ENCODE measurements at places on chromosomes 3 and 15. TPM values are rescaled to one million over a fixed set of nuclear protein-coding genes. Genes with fewer than 3 reads are reported as not detected.

DNA sequence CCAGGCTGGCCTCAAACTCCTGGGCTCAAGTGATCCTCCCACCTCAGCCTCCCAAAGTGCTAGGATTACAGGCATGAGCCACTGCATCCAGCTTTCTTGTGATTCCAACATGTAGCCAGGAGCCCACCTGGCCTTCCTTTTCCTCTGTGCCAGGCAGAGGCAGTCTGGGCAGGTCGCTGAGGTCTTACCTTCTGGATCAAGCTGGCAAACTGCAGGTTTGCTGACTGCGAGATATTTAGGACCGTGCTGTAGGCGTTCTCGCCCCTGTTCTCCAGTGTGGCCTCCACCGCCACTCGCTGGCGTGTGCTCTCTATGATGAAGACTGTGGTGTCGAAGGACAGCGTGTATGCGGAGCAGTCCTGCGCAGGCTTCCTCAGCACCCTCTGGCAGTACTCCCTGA is 42.5 kb downstream of the FEM1B start:
- no peak for DNase-seq

- no peak for DNase-seq
Measured at GRCh38 chr15:61064651-61065050, 164.5 kb downstream of the RORA start.

DNA sequence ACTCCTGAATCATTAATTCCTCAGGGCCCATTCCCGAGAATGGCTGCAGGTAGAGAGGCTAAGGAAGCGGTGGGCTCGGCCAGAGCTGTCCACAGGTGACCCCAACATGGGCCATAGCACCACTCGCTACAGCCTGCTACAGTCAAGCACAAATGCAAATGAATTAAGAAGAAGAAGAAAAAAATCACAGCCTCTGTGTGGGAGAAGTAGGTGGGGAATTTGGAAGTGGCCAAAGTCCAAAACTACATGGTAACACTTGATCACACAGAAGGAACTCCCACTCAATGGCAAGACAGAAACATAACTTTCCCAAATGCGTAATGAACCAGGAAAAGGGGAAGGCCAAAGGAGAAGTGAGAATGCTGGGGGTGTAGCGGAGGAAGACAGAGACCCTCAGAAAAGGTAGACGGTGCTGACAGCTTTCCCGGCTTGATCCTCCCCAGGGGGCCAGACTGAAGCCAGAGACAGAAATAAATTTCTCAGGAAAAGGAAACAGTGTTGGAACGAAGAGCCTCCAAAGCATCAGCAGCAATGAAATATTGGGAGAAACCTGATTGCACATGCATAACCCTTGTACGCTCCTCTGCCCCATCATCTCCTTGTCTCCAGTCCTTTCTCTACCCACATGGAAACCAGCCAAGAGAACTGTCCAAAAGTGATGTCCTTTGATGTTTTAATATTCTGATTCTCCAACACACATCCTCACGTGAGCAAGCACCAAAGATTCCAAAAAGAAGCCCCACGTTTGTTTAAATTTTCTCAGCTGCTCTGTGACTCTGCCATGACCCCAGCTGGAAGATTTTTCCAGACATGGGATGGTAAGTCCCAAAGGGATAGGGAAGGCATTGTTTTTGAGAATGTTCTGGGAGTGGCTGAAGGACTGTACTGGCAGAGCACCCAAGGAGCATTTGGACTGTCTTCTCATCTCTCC is 107.6 kb downstream of the OXNAD1 start:
- DNase-seq, result no peak

DNA sequence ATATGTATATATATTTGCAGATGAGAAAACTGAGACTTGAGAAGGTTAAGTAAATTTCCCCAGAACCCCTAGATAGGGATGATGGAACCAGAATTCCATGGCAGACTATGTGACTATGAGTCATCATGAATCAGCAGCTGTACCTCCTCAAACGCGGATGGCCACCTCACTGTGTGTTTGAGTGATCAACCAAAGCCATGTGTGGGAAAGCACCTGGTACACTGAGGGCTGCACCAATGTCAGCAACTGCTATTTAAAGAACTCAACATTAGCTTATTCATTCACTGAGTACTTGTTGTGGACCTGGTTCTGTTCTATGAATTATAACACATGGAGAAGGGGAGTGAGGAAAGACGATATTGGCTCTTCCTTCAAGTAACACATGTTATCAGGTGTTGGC is 377.0 kb downstream of the GAP43 start:
- peak; percentile 87 for DNase-seq

DNA sequence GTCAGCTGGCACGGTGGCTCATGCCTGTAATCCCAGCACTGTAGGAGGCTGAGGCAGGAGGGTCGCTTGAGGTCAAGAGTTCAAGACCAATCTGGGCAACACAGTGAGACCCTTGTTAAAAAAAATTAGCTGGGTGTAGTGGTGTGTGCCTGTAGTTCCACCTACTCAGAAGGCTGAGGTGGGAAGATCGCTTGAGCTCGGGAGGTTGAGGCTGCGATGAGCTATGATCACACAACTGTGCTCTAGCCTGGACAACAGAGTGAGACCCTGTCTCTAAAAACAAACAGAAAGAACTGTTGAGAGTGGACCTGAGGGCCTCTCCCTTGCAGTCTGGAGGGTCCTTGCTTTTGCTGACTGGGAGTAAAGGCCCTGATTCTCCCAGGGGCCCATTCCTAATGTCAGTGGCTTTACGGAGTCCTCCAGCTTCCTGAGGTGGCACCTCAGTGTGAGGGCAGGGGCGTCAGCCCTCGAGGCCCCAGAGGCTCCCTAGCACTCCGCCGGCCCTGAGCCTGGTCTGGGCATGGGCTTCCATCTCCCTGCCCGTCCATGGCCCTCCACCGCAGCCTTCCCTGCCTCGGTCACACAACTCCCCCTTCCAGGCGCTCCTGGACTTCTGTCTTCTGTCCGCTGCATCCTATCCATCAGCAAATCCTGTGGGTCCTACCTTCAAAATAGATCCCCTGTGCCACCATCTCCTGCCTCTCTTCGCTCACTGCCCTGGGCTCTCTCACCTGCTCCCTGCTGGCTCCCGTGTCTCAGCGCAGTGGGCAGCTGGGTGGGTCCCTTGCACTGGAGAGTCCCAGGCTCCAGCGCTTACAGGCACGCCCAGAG is 19.0 kb downstream of the FBLN2 start:
- no peak for DNase-seq

DNA sequence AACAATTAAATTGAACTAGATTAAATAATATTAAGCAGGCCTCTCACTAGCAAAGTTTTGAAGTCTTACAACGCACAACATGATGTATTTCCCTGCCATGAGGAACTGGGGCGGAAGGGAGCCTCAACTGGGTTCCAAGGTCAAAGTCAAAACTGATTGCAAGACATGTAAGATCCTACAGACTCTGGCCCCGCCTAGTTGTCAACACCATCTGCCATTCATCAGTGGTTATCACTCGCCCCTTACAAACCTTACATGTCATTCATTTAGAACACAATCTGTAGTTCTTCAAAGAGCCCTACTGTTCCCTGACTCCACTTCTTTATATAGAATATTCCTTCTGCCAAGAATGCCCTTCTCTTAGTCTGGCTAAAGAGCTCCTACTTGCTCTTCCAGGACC is 10.0 kb downstream of the ATP13A3 start:
- no peak for DNase-seq

GRCh38 chr3:170695486-170696064 is 109.7 kb upstream of the SLC7A14 start:
- DNase-seq, result no peak

DNA sequence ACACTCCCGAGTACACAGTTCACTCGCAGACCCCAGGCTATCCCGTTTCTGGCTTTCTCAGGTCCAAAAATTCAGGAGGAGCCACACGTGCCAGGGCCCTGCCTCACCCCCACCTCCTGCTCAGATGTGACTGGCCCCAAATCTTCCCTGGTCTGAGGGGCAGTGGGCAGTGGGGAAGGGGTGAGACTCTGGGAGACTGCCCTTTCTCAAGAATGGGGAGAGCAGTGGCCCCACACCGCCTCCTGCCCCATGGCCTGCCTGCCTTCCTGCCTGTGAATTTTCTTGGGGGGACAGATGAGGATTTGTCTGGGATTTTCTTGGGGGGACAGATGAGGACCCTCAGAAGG is 174.6 kb downstream of the MEGF11 start:
- DNase-seq, result no peak

DNA sequence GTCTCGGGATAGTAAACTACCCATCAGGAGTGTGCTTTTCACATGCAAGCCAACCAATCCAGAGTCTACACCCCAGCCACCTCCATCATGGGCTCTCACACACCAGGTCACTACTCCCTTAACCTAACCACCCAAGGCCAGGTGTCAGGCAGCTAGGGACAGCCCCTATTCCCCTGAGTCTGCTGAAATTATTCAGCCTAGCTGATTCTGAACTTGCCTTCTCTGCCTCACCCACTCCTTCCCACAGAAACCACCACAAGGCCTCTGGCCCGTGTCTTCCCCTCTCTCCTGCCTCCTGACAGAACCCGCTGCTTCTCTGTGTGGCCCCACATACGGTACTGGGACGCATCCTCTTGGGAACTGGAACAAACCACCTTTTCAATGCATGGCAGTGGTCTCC is 82.1 kb downstream of the PCSK6 start:
- DNase-seq, result no peak

The FOXL2 gene
- 0.07 TPM for polyA plus RNA-seq

The SCAANT1 gene
- polyA plus RNA-seq, result not detected

Measured in AG04450 (cell line).